ENCODE measurements at places on chromosomes 16 and 17.

DNA sequence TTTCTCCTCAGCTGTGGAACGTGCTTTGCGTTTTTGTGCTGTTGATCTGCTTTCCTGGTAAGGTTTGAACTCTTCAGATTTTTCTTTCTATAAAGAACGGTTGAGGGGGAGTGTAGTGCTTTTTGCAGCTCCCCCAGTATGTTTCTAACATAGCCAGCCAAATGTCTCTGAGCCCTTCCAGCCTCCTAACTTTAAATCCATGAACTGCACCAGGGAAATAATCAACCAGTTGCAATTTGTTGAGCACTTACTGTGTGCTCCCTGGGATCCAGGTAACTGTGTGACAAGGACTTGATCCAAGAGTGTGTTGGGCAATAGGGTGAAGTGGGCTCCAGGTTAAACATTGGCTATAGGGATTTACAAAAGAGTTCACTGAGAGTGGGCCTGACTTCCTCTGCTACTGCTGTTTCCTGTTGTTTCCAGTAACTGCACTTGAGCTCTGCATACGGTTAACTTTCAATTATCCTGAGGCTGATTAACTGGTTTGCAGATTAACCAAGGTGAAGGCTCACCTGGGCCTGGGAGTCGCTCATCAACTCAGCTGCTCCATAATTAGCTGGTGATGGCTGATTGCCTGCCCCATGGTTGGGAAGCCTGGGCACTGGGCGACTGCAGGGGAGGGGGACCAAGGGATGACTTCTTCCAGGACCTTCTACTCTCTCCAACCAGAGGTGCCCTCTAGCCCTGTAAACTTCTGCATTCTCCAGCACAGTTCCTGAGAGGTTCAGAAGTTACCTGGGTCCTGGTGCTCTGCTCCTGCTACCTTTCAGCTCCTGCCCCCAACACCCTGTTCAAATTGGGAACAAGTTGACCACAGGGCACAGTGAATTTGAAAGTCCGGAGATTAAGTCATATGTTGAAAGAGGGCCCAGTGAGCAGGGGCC lies 19.5 kb downstream of the HLF start:
- DNase-seq, result no peak

GRCh38 chr16:79076047-79076767 lies 524.3 kb downstream of the MAF start:
- no peak for DNase-seq

DNA sequence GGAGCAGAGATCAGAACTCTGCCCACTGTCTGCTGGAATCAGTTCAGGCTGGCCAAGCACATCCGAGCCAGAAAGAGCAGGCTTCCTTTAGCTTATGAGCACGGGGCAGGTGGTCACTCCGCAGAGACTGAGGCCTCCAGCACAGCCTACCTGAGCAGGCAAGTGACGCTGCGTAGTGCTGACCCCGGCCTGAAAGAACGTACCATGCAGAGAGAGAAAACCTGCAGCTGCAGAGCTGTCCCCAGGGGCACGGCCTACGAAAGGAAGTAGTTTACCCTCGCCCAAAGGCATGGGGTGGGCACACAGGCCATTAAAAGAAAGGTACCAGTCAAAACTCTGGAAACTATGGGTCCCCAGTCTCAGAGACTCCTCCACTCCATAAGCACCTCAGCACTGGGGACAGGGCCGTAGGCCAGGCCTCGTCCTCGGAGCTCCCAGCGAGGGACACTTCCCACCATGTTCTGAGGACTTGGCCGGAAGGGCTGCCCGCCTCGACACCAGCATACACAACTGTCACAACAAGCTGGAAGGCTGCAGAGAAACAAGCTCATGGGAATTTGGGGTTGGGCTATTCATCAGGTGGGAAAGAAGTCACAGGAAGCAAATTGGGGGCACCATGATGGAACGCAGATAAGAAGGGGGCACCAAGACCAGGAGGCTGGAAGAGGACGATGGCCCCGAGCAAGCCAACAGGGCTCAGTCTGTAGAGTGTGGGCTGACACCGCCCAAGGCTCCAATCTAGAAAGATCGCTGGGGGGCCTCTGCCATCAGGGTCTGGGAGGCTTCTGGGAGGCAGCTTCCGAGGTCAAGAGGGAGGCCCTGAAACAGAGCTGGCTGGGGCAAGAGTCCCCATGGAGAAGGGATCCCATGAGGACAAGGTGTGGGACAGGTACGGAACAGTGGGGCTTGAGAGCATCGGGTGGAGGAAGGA lies 21.2 kb downstream of the MEAK7 start:
- DNase-seq, result no peak

DNA sequence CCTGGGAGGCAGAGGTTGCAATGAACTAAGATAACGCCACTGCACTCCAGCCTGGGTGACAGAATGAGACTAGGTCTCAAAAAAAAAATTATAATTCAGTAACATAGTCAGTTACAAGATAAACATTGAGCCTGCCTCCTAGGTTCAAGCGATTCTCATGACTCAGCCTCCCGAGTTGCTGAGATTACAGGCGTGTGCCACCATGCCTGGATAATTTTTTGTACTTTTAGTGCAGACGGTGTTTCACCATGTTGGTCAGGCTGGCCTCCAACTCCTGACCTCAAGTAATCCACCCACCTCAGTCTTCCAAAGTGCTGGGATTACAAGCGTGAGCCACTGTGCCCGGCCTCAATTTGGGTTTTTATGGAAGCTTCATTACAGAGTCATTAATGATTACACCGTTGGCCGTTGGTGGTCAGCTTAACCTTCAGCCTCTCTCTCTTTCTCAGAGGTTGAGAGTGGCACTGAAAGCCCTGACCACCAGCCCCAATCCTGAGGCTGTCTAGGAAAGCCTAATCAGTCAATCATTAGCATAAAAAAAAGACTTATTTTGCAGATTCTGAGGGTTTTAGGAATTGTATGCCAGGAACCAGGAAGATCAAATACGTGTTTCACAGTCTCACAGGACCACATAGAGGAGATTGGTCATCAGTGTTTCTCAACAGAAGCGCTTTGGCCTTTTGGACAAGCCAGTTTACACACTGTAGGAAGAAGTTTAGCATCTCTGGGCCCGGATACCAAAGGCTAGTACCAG lies 1.3 kb upstream of the LRRC37A3 start:
- no peak for DNase-seq

Data from NCI-H146 (cell line).